ENCODE measurements at places on chromosomes 3 and 15. TPM values are rescaled to one million over a fixed set of nuclear protein-coding genes. Genes with fewer than 3 reads are reported as not detected.

GRCh38 chr3:42492508-42493080 lies 9.8 kb upstream of the VIPR1 start:
- no peak for DNase-seq

DNA sequence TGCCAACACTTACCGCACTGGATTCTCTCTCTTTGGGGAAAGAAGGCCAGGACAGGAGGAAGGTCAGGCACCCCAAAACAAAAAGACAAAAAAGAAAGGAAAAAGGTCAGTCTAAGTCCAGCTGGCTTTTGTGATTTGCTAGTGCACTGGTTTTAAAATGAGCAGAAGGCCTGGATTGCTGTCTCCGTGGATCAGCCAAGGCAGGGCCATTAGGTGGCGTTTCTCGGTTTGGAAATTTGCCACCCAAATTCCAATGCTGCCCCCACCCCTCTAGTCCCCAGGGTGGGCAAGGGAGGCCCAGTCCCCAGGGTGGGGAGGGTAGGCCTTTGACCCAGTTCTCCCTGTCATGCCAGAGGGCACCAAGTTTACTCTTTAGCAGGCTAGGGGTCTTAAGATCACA lies 33.3 kb downstream of the TLE3 start:
- no peak for DNase-seq

- DNase-seq: no peak
Observed at GRCh38 chr3:177883957-177884356, 652.3 kb upstream of the KCNMB2 start.

DNA sequence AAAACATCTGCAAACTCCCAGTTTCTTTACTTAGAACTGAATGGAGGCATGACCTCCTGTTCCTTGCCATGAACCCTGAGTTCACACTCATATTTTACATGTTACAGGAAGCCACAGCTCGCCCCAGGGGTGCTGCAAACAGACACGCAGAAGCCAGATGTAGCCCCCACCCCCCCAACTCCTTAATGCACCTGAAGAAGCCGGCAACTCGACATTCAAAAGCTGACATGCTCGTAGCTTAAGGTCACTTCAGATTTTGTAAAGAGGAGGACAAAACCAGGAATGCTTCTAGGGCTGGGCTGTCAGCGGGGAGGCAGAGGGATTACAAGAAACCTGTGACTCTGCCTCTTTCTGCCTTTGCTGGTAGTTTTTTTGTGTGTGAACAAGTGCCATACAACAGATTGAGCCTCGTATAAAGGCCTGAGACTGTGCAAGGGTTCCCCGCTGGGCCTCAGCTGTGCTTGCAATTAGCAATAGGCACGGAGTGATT lies 42.0 kb upstream of the FEZF2 start:
- no peak for DNase-seq

GRCh38 chr3:191244242-191244867 lies 45.3 kb downstream of the OSTN start:
- no peak for DNase-seq

DNA sequence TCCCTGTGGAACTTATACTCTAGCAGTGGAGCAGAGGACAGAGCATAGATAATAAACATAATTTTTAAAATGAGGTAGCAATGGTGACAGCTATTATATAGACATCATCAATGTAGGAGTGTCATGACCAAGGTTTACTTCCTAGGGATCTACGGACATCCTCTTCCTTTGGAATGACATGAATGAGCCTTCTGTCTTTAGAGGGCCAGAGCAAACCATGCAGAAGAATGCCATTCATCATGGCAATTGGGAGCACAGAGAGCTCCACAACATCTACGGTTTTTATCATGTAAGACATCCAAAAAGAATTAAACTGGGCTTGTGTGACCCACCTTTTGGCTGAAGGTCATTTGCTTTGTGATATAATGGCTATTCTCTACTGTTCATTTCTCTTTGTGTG lies 30.1 kb upstream of the CAPN3 start:
- DNase-seq: no peak

GRCh38 chr3:9324944-9325343 lies 37.9 kb upstream of the THUMPD3 start:
- no peak for DNase-seq

GRCh38 chr3:188825901-188826300 lies 345.9 kb upstream of the TPRG1 start:
- no peak for DNase-seq

CCNB2 gene
- 1.1 TPM for total RNA-seq

RAMAC gene
- total RNA-seq: 21.2 TPM

DNA sequence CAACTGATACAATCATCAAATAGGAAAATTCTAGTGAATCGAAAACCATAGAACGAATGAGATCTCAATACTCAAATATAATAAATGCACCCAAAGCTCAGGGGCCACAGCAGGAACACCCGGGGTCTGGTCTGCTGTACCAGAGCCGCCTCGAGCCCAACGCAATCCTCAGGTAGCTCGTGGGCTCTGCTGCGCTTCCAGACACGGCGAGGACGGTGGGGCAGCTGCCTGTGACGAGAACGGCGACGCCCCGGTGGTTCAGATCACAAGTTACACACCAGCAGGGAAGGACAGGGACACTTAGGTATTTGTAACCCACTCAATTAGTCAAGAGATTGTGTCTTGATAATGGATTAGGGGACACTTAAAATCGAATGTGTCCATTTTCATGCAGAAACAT lies 54.6 kb downstream of the NIPA2 start:
- DNase-seq: no peak

- DNase-seq: no peak
Observed at GRCh38 chr15:39145854-39146625, 434.8 kb upstream of the THBS1 start.

ARRDC4 gene
- 12.6 TPM for total RNA-seq

CKMT1B gene
- total RNA-seq: 0.35 TPM

HAPLN3 gene
- 3.9 TPM for total RNA-seq

DNA sequence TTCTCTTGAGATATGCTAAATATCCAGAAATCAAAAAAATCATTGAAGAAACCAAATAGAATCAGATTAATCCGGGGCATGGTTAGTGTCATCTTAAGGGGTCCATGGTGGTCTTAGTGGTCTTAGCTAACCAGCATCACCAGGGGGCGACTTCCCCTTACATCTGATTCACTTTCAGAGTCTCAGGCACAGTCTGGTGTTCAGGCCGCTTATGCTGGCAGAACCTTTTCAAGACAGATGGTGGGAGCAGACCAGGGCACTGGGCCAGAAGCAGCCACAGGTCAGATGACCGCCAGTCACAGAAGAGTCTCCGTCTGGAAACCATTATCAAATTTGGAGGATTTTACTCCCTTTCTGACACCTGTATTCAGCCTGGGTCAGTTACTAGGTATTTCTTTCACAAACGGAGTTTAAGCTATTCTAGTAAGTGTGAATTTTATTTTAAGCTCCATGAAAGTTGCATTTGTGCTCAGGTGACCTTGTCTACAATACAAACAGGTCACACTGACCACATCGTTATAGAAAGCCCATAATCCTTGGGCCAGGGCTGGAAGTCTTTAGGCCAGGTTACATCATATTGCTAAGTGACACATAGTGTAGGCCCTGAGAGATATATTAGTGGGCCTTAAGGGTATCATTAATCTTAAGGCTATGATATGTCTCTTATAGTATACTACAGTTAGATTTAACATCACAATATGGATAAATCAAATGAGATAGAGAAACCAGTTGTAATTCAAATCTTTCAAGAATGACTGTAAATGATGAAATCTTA lies 365.5 kb downstream of the GBE1 start:
- DNase-seq: no peak

GRCh38 chr3:39378957-39379777 lies 4.0 kb upstream of the SLC25A38 start:
- no peak for DNase-seq

RBP2 gene
- not detected for total RNA-seq

- DNase-seq: no peak
Observed at GRCh38 chr15:74847432-74847831, 4.5 kb upstream of the ULK3 start.

DNA sequence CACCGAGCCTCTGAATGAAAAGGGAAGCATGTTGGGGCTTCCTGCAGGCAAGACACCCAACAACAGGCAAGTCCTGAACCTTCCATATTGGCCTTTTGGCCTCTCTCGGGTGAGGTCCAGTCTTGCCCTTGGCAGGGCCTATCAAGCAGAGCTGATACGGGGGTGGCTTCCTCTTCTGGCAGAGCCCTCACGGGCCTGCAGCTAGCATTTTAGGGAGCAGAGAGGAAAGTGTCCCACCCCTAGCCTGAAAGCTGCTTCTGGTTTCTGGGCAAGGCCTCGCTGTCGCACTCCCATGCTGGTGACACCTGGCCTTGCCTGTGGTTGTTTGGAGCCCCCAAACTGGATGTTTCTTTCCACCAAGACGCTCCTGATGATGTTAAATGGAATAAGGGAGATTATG lies 31.8 kb upstream of the CTSH start:
- no peak for DNase-seq

DNA sequence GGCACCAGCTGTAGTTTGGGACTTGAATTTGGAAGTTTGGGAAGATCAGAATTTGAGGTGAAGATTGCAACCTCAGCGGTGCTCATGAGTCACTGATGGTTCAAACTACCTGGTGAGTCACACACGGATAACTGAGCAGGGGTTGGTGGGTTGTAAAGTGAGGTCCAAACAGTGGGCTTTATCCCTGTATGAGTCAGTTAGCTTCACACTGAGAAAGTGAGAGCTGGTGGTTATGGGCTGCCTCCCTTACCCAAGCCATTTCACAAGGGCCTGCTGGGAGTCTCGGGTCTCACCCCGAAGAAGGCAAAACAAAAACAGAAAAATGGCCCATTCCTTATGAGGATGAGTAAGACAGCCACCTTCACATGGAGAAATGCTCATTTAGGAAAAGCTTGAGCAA lies 77.0 kb downstream of the ITGA11 start:
- DNase-seq: no peak

CD276 gene
- total RNA-seq: 53.9 TPM

DNA sequence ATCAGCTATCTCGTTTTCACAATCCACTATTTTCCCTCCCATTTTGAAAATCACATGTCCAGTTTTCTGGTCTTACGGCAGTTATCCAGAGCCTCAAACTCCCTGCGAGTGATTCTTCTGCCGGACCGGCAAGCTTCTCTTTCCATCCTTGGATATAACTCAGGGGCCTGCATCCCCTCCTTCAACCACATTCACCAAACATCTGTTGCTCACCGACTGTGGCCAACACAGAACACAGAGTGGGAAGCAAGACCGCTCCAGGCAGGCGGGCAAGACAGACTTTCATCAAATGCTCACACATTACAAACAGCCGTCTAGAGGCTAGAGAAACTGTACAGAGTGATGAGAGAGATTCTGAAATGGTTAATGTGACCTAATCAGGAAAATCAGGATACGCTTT lies 7.6 kb upstream of the SLC12A8 start:
- DNase-seq: no peak

TRIM42 gene
- not detected for total RNA-seq

DNA sequence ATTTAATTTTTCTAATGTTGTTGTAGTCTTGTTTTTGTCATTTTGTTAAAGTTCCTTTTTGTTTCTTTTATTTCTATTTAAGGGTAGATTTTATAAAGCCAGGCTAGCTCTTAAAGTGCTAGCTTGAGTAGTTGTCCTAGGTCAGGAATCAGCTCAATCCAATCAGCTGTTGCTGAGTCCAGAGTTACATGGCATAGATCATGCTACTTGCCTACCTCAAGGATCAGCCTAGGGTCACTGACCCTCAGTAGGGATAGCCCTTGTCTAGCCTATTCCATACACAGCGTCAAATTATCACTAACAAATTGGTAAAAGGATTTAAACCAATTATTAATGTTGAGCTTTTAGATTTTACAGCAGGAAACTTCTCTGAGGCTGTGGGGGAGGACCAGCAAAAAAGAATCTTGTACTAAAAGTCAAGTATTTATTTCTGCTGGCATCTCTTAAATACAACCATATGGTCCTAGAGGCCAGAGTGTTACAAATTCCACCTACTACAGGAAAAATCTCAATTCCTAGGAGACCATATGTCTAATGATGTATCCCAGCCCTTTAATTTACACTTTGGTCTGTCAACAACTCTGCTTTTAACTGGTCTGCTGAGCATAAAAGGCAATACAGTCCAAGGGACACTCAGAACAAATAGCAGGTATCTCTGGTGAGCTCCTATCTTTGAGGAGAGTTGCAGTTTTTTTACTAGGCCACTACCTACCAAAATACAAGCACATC lies 138.3 kb upstream of the PTPRG start:
- no peak for DNase-seq

Data from ovary (tissue), 10 donors.